ENCODE measurements at places on chromosomes 5 and 9. TPM values are rescaled to one million over a fixed set of nuclear protein-coding genes. Genes with fewer than 3 reads are reported as not detected.

- DNase-seq: no peak
Measured at GRCh38 chr9:14146201-14146874, 167.6 kb downstream of the NFIB start.

- DNase-seq: no peak
Measured at GRCh38 chr5:158590746-158591300, 508.9 kb downstream of the EBF1 start.

GRCh38 chr5:149002053-149002452 is 60.8 kb downstream of the SH3TC2 start:
- no peak for DNase-seq

DNA sequence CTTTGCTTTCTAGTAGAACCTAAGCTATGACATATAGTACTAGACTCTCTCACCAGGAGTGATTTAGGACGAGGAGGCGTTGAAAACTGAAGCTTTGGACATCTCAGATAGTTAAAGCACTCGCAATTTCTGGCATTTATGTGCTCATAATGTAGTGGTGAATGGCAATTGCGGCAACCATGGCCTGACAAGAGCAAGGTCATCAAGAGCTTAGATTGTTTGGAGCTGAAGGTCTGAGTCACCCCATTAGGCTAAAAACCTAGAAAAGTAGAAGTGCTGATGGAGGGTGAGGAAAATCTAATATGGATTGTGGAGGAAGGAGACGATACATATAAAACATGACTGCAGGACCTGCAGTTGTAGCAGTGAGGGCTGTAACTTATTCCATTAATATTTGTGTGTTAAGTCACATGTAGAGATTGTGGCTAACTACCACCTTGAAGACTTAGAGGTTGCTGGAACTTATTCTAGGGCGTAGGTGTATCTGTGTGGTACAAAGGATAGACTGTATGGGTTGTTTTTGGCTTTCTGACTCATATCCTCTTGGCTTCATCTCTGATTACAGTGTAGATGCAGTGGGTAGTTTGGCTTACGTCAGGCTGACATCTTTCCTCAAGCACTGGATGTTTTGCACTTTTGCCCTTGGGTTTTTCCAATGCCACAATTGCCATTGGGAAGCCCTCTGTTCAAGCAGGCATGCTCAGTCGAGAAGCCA is 138.9 kb upstream of the CDKN2B start:
- no peak for DNase-seq

The ENG gene
- 47.8 TPM for polyA plus RNA-seq

The LHX2 gene
- 0.35 TPM for polyA plus RNA-seq

- DNase-seq: no peak
Measured at GRCh38 chr5:135250671-135251070, 148.4 kb downstream of the MACROH2A1 start.
